Left kidney (tissue), 8 donors: ENCODE measurements at places on chromosomes 12 and 14.

DNA sequence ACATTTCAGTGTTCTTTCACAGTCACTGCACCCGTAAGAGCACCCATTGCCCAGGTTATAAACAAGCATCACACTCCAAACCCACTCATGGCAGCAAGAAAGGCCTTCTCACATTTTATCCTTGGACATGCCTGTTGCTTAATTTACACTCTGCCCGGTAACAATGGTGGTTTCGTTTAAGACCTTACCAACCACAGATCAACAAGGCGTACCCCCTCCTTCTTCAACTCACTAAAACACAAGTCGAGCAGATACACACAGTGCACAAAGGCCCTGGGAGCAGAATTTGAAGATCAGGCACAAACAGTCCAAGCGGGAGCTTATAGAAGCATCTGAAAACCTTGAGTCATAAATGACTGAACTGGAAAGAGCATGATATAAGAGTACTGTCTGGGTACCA, 98.1 kb downstream of the GALC start:
- DNase-seq: no peak

- DNase-seq: no peak
Observed at GRCh38 chr12:52872644-52873389, 24.0 kb upstream of the KRT78 start.

DNA sequence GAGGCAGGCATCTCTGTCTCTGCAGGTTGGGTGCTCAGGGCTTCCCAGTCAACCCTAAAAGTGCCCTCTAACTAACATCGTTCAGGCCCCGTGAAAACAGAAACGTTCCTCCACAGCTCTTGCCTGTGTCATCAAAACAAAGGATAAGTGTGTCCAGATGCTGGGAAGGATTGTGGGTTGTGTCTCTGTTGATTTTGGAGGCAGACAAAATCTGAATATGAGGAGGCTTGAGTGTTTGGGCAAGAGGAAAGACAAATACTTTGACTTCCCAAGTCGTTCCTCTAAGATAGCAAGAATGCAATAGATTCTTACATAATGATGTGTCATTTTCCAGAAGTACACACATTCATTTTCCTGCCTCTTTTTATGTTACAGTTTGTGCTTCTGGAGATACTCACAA, 52.9 kb downstream of the SERPINA3 start:
- DNase-seq: no peak

DNA sequence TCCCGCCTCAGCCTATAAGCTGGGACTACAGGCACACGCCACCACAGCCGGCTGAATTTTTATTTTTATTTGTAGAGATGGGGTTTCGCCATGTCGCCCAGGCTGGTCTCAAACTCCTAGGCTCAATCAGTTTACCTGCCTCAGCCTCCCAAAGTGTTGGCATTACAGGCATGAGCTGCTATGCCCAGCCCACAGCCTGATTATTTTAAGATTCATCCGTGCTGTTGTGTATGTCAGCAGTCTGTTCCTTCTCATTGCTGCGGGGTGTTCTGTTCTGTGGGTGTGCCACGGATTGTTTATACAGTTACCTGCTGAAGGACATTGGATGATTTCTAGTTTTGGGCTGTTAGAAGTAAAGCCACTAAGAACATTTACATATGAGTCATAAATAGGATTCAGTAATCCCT, 9.6 kb upstream of the EP400 start:
- DNase-seq: no peak

- DNase-seq: no peak
Observed at GRCh38 chr12:112349431-112349830, 32.8 kb downstream of the HECTD4 start.

DNA sequence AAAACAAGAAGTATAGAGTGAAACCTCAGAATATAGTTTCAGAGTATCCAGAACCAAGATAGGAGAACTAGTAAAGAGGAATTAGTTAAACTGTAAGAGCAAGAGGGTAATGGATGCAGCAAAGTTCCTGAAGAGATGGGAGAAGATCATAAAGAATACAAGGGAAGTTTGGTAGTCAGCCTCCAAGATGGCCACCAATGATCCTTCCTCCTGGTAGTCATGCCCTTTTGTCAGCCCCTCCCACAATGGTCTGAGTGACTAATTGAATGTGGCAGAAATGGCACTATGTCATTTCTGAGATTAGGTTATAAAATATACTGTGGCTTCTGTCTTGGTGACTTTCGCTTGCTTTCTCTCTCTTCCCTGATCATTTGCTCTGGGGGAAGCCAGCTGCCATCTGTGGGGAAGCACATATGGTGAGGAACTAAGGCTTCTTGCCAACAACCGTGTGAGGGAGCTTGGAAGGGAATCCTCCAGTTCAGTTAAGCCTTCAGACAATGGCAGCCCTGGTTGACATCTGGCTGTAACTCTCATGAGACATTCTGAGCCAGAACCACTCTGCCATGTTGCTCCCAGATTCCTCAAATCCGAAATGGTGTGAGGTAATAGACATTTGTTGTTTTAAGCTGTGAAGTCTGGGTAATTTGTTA, 55.3 kb upstream of the AMN1 start:
- DNase-seq: no peak

- peak; percentile 35 for DNase-seq
Observed at GRCh38 chr12:126069549-126070165, 1004.4 kb downstream of the AACS start.

DNA sequence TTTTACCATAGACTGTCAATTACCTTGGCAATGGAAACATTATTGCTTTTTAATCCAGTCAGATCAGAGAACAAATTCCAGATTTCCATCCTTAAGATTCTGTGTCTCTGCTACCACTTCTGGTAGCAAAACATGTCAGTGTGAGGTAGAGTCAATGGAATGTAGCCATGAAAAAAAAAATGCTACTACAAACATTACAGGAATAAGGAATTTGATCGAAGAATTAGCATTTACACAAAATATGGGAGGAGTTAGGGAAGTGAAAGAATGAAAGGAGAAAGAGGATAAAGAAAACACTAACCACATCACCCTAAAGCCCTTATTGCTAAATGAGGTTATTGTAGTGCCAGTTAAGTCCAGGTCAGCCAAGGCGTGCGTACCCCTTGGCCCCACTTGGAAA, 9.2 kb downstream of the MED21 start:
- no peak for DNase-seq

GRCh38 chr14:59229653-59230406, 41.4 kb downstream of the DAAM1 start:
- DNase-seq: no peak

- no peak for DNase-seq
Observed at GRCh38 chr14:61325166-61325565, 3.8 kb downstream of the PRKCH start.

- no peak for DNase-seq
Observed at GRCh38 chr14:32339188-32339587, 10.1 kb downstream of the AKAP6 start.

- no peak for DNase-seq
Observed at GRCh38 chr12:89597210-89597609, 71.4 kb upstream of the POC1B start.

DNA sequence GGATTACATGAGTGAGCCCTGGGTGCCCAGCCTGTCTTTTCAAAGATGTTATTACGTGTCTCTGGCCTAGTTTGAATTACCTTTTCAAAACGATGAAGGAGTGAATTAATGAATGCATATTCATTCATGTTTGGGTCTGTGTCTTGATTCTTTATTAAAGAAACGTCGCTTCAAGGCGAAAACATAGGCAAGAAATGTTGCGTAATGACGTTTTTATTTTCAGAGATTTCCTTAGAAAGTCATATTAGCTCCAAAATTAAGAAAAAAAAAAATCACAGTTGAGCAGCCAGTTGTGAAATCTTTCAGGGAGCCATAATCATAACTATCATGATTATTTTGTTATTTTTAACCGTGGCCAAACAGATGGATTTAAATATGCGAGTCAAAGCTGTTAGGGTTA, 3.5 kb downstream of the PPFIBP1 start:
- no peak for DNase-seq

- DNase-seq: peak; percentile 28
Observed at GRCh38 chr14:63788011-63788933, 60.4 kb upstream of the SGPP1 start.

GRCh38 chr14:90559811-90560492, 163.1 kb downstream of the CALM1 start:
- no peak for DNase-seq

GRCh38 chr12:5396541-5396940, 35.4 kb upstream of the NTF3 start:
- DNase-seq: no peak

DNA sequence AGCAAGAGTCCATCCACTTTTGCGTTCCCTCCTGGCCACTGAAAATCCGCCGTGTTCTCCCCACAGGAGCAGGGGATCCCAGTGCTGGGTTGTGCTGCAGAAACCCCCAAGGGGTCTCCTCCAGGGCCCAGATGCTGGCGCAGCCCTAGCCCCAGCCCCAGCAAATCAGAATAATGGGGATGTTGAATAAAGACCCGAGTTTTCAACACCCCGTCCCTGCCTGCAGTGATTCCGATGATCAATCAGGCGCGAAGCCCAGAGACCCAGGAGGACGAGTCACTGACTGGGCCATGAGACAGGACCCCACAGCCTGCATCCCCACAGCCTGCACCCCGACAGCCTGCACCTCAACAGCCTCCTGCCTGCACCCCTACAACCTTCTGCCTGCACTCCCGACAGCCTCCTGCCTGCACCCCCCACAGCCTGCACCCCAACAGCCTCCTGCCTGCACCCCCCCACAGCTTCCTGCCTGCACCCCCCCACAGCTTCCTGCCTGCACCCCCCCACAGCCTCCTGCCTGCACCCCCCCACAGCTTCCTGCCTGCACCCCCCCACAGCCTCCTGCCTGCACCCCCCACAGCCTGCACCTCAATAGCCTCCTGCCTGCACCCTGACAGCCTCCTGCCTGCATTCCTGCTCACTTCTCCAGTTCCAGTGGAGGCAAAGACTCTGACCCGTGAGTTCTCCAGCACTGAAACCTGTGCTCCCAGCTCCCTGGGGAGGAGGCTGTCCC, 37.2 kb downstream of the TNFAIP2 start:
- no peak for DNase-seq

DNA sequence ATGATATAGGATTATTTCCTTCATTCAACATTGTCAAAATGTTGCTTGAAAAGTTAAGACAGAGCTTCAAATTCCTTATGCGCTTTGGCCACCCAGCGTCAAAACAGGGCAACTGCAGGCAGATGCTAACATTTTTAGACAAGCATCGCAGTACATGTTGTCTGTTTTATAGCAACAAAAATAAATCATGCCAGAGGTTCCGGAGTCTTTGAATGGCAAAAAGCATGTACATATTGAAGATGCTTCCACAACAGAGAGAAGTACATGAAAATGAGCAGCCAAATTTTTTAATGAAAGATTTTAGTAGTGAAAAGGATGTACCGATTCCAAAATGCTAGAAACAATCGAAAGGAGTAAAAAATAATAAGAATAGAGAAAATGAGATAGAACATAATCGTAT, 49.8 kb upstream of the USP15 start:
- no peak for DNase-seq

- no peak for DNase-seq
Observed at GRCh38 chr14:35352274-35353233, 52.0 kb downstream of the NFKBIA start.

GRCh38 chr12:104703372-104703771, 246.6 kb downstream of the CHST11 start:
- DNase-seq: no peak

- DNase-seq: no peak
Observed at GRCh38 chr12:123607756-123608155, 5.9 kb downstream of the DDX55 start.

GRCh38 chr12:4282892-4283511, 9.4 kb downstream of the CCND2 start:
- no peak for DNase-seq

DNA sequence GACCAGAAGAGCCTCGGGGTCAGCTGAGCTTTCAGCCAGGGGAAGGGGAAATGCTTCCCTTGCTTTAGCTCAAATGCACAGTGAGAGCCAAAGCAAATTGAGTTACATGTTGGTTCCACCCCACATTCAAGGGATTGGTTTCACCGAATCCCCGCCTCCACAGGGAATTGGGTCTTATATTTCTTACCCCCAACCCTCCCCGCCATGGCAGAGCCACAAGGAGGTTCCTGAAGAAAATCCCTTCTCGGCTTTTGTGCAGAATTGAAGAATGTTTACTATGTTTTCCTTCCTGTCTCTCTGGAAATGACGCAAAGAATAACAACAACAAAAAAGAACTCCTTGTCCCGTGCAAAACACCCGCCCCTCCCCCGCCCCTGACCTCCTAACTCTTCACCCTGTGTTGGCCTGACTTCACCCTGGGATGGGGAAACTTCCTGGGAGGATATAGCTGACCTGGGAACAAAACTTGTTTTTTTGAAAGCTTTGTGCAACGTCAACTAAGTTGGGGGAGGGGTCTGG, 21.9 kb upstream of the CIPC start:
- peak; percentile 83 for DNase-seq

DNA sequence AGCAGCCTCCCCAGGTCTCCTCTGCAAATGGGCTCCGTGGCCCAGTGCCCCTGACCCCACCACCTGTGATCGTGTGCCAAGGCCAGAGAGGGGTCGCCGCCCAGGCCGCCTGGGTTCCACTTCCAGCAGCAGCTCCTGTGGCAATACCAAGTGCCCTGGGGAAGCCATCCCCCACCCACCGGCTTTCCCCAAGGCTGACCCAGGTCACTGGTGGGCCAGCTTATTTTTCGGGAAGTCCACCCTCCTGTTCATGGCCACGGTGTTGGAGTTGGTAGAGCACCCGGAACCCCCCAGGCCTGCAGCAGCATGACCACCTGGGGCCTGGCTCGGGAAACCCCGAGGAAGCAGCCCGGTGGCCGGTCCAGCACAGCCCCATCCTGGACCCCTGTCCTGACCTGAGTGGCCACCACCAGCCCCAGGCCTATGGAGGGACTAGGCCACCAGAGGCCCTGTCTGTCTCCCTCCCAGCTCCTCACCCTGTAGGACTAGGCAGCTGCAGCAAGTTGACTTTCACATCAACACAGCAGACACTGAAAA, 40.8 kb upstream of the OASL start:
- DNase-seq: no peak

- DNase-seq: peak; percentile 90
Observed at GRCh38 chr12:107091989-107092641, 1.2 kb downstream of the CRY1 start.

GRCh38 chr12:66115071-66115600, 15.4 kb downstream of the LLPH start:
- no peak for DNase-seq
